ENCODE measurements at places on chromosomes 7 and 10.

- no peak for DNase-seq
These were observed 341.3 kb upstream of the SEMA3C start for GRCh38 chr7:81260152-81260551.

DNA sequence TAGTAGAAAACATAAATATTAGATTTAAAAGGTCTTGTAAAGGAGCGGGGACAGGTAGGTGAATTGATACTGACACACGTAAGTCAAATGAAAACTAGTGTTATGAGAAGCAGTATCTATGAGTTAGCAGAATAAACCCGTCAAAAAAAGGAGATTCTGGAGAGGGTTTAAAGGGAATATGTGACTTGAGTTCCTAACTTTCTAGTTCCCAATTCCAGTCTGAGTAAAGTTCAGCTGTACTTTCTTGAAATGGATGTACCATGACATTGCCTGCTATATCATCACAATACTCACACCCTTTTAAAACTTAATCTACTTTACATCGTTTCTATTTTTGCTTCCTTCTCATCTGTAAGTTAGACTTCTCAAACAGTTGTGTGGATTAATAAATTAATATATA lies 122.2 kb downstream of the NRBF2 start:
- DNase-seq, result no peak

DNA sequence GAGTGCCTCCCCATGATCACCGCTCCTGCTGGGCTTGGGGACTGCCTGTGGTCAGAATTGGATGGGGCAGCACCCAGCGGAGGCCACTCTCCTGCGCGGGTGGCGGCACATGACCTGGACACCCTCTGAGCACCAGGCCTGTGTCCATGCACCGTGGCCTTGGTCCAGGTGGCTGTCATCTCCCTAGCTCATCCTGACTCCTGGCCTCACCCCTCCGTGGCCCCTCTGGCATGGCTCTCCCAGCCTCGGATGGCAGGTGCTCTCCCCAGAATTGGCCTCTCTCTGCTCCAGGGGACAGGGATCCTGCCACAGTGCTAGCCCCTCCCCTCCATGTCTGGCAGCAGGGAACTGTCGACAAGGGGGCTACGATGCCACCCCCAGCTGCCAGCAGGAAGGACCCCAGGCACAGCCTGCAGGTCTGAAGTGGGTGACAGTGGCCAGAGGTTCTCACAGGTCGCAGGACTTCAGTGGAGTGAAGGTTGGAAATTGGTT lies 37.2 kb upstream of the BTBD16 start:
- DNase-seq, result no peak

DNA sequence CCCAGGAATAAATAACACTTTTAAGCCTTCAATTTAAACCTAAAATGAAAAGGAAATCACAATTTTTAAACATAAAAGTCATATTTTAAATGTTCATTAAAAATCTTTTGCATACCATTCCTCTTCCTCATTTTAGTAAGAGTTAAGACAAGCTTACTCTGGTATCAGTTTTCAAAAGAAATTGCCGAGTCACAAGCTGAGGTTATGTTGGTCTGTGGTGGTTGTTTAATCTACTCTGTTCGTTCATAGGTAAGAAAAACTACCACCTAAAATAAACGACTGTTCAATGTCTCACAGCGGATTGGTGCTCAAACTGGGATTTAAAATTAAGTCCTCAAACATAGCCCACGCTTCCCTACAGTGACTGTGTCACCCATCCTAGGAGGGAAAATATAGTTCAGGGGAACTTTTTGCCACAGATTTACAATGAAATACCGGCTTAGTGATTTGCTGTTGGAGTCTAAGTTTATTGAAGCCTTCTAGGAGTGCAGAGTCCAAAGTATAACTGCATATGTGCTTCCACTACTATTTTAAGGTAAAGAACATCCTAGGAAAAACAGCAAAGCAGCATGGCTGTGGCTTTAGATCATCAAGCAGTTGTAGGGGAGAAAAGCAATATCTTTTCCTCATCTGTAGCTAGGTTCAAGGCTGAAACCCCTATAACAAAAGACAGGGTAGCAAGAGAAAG lies 61.1 kb downstream of the GNAT3 start:
- DNase-seq, result no peak

GRCh38 chr10:22323538-22324305 lies 2.8 kb downstream of the BMI1 start:
- no peak for DNase-seq

DNA sequence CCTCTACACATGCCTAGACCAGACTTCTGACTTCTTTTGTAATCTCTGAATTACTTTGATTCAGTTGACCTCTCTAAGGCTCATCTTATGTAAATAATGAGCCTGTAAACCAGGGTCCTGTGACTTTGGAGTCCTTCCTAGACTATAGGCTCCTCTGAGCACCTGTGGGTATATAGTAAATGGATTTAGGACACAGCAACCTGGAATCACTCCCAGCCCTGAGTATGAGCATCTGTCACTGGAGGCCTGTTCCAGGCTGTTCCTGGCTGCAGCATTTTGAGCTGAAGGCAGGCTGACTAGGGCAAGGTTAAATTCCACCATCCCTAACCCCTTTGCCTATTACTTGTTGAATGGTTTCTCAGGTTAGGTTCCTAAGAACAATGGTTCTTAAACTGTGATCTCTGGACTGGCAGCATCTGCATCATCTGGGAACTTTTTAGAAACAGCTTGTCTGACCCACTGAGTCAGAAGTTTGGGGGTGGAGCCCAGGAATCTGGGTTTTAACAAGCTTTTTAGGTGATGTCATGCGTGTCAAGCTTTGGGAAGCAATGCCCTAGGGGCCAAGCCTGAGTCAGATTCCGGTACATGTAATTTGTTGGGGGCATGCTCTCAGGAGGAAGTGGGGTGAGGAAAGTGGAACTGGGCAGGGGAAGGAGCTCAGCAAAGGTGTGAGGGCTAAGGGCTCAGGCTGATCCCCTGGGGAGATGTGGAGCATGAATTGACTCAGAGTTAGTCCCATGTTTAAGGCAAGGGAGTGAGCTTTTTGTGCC lies 28.2 kb downstream of the MINDY4 start:
- peak; percentile 36 for DNase-seq

Data from NCI-H1694 (cell line).